Stimulated activated CD8-positive, alpha-beta memory T cell treated with anti-CD3 and anti-CD28 coated beads, Interleukin-4, amount 100 ng/mL, for 4 hours (primary cell): ENCODE measurements at places on chromosomes 4 and X.

- DNase-seq = no peak
These were observed 7.2 kb upstream of the CCSER1 start for GRCh38 chr4:90120037-90120436.

- DNase-seq = no peak
These were observed 148.3 kb downstream of the APBB2 start for GRCh38 chr4:41066049-41066448.

GRCh38 chrX:105823092-105823455, 735 bp downstream of the NRK start:
- no peak for DNase-seq

DNA sequence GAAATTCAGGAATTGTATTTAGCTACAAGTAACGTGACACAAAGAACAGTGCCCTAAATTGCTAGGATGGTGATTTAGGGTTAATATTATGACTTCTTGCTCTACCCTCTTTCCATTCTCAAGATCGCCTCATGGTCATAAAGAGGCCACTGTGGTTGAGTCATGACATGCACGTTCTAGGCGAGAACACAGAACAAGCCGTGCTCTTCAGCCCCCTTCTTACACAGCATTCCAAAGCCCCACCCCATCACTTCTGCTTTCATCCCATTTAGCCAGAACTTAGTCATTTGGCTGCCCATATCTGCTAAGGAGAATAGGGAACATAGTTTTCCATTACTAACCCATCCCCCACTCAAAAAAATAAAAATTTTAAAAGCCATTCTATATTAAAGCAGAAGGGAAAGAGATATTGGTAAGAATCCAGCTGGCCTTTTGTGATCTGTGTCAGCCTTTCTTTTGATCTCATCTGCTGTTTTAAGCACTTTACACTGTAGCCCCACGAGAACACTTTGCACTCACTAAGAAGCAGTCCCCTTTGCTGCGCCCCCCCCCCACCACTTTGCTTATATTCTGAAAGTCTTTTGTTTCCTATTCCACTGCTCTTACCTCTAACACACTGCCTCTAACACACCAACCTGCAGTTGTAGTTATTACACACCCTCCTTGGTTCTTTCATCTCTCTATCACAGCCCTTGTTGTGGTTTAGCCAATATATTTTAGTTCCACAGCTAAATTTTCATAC, 28.4 kb downstream of the NPNT start:
- no peak for DNase-seq

DNA sequence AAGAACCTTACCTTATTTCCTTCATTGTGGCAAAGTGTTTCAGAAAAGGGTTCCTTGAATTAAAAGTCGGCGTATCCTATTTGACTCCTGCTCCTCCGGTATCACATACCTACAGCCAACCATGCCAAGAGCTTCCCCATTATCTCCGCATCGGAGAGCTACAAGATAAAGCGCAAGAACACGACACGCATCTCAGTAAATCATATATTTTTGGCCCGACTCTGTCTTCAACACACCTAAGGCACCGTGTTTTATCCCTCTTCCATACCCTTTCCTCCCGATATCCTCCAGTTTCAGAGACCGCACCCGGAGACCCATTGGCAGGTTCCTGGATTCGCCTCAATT, 497 bp upstream of the THAP9 start:
- no peak for DNase-seq

GRCh38 chrX:133685822-133686221, 270.5 kb upstream of the GPC4 start:
- no peak for DNase-seq

DNA sequence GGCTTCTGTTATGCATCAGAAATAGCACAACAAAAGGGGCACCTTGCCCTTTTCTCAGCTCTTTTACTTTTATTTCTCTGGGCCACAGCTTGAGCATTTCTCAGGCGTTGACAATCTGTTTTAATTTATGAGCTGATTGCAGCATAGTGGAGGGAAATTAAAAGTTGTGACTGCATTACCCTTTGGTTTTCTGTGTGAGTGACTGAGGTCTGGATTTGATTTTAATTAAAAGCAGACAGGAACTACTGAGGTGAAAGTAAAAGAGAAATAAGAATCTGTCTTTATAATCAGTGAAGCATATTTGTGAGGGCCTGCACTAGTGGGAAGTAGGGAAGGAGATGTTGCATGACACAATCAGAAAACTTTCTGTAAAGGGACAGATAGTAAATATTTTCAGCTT, 43.4 kb upstream of the GEMIN8 start:
- no peak for DNase-seq

- DNase-seq = no peak
These were observed 136.1 kb upstream of the MID1 start for GRCh38 chrX:10756441-10756840.

GRCh38 chrX:43750248-43750676, 94.2 kb downstream of the MAOA start:
- DNase-seq = peak; percentile 1

DNA sequence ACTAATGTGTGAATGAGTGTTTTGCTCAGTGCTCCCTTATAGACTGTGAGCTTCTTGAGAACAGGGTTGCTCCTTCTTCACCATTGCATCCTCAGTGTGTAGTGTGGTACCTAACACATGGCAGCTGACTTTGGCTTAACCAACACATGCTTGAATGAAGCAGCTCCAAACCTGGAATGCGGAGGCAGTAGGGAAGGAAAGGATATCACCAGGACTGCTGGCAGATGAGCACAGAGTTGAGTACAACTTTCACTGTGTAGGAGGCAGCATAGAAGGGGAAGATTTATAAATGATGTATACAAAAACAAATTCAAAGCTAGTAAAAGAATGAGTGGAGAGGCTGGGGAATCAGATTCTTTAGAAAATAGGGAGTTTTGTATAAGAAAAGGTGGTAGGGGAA, 174.3 kb downstream of the SLIT2 start:
- DNase-seq = no peak

GRCh38 chr4:133550436-133550835, 401.3 kb downstream of the PCDH10 start:
- DNase-seq = no peak

GRCh38 chr4:54281054-54281766, 52.1 kb downstream of the PDGFRA start:
- no peak for DNase-seq

GRCh38 chrX:110097920-110098319, 95.0 kb downstream of the TMEM164 start:
- DNase-seq = no peak

GRCh38 chr4:8162625-8163024, 4.0 kb upstream of the ABLIM2 start:
- no peak for DNase-seq

GRCh38 chr4:98305576-98305975, 44.4 kb downstream of the RAP1GDS1 start:
- DNase-seq = no peak

- no peak for DNase-seq
These were observed 215.6 kb upstream of the GYPA start for GRCh38 chr4:144355811-144356757.

DNA sequence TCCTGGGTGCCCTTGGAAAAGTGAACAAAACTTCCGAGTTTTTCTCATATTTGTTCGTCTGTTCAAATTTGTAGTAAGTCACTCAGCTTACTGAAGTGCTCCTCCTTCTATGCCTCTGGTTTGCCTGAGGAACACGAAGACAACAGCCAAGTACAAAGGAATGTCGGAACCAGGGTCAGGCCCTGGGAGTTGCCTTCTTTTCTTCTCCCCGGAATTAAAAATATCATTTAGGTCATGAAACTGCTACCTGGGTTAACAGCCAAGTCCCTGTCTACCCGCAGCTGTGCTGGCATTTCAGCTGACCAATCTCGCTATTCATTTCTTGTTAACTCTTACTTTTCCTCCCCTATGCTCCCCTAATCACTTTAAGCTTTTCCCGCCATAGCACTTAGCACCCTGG, 137.6 kb upstream of the TEX13D start:
- no peak for DNase-seq

DNA sequence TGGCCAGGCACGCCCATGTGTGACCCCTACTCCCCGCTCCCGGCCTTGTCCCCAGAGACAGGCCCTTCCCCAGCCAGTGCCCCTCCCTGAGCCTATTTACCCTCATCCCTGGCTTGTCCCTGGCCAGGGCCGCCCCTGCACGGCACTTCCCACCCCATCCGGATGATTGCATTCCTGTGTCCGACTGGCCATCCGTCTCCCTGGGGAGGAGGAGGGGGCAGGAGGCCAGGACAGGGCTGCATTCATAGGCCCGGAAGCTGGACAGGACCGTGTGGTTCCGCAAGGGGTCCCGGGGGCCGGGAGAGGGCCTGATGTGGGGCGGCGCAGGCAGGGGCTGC, 22.8 kb downstream of the CTBP1 start:
- DNase-seq = no peak

- DNase-seq = peak; percentile 39
These were observed 10.4 kb upstream of the TSPYL2 start for GRCh38 chrX:53071604-53072417.

- DNase-seq = no peak
These were observed 10.2 kb upstream of the CDKN2AIP start for GRCh38 chr4:183434264-183434663.

DNA sequence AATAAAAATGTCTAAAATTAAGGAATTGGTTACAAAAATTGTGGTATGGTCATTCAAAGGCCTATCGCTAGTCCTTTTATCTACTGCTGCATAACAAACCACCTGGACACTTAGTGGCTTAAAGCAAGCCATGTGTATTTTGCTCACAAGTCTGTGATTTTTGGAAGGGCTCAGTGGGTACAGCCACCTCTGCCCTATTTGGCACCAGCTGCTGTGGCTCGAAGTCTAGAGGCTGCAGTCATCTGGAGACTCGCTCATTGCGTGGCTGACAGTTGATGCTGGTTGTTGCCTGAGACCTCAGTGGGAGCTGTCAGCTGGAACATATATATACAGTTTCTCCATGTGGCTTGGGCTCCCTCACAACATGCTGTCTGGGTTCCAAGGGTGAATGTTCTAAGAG, 60.8 kb upstream of the MID1 start:
- no peak for DNase-seq

- DNase-seq = no peak
These were observed 2.5 kb upstream of the VBP1 start for GRCh38 chrX:155213731-155214130.

- no peak for DNase-seq
These were observed 456.4 kb downstream of the DACH2 start for GRCh38 chrX:86604607-86605006.

DNA sequence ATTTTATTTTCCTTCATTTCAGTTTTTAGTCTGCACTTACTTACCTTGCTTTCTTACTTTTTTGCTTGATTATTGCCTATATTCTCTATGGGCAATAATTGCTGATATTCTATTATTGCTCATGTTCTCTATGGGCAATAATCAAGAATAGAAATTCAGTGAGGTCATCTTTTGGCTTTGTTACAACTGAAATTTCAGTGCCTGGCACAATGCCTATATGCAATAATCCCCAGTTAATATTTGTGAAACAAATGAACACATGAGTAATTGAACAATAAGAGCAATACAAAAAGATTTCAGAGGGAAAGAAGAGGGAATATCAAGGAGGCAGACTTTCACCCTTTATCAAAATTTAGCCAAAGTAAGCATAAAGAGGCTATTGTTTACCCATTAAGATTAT, 48.6 kb upstream of the ARSJ start:
- no peak for DNase-seq

- no peak for DNase-seq
These were observed 95.2 kb upstream of the DKK2 start for GRCh38 chr4:107131295-107131694.

DNA sequence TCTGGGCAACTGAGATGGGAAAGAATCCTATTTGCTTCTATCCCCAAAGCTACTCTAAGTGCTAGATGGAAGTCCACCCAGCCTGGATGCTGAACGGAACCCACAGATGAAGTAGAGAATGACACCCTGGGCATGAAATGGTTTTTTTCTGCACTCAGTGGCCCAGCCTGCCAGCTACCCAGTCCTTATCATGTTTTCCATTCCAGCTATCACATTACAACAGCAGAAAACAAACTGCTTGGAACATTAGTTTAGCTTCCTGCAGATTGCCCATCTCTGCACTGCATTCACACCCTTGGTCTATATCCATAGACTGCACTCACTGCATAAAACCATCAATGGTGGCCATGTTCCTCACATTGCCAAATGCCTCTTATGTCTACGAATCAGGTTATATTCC, 79.1 kb downstream of the NYX start:
- no peak for DNase-seq

DNA sequence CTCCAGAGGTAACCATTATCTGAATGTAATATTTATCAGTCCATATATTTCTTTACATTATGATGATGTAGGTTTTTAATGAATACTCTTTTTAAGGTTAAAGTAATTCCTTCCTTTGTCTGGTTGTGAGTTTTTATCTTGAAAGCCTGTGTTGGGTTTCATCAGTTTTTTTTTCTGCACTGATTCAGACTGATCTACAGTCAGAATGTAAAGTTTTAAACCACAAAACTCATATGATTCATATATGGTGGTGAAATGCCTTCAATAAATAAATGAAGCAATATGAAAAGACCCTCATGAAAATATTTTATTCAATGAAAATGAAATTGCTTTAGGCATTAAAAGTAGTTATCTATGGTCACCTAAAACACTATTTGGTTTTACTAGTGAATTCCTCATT, 47.1 kb downstream of the SORBS2 start:
- no peak for DNase-seq

DNA sequence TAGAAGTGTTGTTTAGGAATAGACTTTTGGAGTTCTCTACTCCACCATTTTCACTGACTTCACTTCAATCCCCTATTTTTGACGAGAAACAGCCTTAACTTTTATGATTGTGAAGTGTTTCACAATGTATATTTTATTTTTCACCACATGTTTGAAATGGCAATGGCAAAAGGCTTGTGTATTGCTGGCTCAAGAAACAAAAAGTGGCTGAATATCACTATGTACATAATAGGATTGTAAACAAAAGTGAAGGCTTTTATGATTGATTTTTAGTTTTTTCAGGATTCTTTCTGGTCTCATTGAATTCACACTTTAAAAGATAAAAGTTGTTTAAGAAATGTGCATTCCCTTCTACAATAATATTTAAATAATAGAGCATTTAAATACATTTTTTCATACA, 18.2 kb downstream of the MAGEB5 start:
- DNase-seq = no peak

DNA sequence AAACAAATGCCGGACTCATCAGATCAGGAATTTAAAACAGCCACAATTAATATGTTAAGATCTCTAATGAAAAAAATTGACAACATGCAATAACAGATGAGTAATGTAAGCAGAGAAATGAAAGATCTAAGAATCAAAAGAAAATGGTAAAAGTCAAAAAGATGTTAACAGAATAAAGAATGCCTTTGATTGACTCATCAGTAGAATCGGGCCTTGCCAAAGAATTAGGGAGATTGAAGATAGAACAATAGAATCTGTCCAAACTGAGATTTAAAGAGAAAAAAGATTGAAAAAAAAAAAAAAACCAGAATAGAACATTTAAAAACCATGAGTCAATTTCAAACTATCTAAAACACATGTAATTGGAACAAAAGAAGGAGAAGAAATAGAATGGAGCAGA, 25.9 kb upstream of the GUCY1A1 start:
- DNase-seq = no peak
